ENCODE measurements at places on chromosomes 16 and 17.
A peak's percentile ranks its signal among the peaks of the same experiment; 100 is the strongest.

GRCh38 chr16:66229651-66230050 lies 136.8 kb upstream of the CDH5 start:
- no peak for DNase-seq

DNA sequence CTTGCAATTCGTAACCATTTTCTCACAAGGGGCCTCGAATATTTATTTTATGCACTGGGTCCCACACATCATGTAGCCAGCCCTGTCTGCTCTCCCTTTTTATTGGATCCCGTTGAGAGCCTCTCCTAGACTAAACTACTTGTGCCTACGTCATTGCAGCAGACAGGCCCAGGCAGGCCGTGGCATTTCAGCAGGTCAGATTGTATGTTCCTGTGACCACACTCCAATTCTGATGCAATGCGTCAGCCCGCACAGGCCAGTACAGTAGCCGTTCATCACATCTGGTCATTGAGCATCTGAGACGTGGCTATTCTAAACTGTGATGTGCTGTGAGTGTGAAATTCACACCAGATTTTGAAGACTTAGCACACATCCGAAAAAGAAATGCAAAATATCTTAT lies 42.2 kb downstream of the ABAT start:
- DNase-seq: no peak

DNA sequence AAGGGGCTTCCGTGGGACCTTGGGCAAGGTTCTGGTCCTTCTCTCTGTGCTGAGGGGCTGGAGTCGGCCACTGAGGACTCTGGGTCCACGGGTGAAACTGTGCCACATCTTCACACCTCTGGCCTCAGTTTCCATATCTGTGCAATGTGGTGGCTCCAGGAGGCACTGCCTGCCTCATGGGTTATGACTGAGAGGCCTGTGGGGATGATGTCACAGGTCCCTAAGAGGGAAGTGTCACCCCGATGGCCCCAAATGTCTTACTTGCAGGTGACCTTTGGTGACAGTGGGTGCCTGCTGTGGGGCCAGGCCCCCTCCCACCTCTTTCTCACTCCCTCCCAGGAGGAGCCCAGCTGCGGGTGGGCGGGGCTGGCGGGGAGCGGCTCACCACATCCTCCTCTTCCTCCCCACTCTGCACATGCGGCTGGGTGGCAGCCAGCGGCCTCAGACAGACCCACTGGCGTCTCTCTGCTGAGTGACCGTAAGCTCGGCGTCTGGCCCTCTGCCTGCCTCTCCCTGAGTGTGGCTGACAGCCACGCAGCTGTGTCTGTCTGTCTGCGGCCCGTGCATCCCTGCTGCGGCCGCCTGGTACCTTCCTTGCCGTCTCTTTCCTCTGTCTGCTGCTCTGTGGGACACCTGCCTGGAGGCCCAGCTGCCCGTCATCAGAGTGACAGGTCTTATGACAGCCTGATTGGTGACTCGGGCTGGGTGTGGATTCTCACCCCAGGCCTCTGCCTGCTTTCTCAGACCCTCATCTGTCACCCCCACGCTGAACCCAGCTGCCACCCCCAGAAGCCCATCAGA lies at the start of gene IL21R:
TSS of gene IL21R (plus strand) at position 407 of the 801 bp plus-strand sequence. CDS start 27,898 bp downstream, outside the sequence.
- peak; percentile 77 for DNase-seq

DNA sequence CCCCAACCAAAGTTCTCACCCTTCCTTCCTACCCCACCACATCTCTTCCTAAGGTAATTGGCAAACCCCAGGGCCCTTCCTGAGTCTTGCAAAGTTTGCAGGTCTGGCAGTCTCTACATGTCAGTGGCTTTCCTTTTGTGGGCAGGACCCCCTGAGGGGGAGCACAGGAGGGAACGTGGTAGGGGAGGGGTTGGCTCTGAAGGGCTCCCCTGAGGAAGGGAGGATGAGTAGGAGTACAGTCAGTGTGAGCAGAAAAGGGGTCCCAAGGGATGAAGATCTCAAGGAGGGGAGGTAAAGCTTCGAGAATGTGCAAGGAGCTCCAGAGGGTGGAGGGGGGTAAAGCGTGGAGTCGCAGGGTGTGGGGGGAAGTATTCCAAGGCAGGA lies 206.9 kb downstream of the RAB11FIP4 start:
- no peak for DNase-seq

- no peak for DNase-seq
These were observed 392.7 kb downstream of the CPPED1 start for GRCh38 chr16:12410837-12411490.

DNA sequence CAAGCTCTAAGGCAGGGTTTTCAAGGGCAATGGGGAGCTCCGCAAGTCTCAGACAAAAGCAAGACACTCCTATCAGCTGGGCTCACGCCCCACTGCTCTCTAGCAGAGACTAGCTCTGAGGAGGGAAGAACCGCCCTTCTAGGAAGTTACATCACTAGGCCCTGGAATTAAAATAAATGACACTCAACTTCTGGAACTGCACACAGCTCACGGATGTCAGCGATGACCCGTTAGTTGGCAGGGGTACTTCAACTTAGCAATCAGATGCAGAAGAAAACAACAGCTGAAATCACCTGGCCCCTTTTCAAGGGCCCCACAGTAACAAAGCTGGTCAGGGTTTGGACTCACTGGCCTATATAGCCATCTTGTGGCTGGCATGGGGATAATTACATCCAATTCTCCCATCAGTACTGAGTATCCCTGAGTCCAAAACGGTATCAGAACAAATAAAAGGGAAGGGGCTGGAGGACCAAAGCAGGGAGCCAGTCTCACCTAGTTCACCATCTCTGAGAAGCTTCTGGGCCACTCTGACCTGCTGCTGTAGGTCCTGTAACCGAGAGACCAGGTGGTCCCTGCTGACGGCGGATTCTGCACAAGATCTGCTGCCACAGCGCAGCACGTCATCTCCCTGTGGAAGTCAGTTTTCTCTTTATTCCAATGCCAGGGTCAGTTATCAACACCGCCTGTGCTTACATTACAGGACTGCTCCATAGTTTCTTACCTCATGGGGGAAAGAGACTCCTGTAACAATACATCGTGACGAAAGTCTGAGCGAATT lies 22.2 kb downstream of the SERPINF1 start:
- DNase-seq: no peak

DNA sequence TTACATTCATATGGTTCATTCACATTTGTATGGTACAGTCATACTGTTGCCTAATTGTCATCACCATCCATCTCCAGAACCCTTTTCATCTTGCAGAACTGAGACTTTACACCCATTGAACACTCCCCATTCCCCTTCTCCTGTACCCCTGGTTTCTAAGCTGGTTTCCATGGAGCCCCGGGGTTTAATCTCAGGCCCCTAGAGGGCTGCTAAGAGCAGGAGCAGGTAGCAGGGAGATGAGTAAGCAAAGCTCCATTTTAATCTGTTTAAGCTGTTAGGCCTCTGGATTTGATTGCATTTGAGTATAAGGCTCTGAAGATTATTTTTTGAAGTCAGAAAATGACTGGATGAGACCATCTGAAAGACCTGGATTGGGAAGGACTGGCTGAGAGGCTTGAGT lies 68.5 kb upstream of the RPL38 start:
- DNase-seq: no peak

Measured in T-helper 2 cell (primary cell).